T-helper 2 cell treated with Interferon-gamma antibody and Interleukin-4, amounts not matched to agents 100 ng/mL and 5 ng/mL, for 36 hours (primary cell): ENCODE measurements at places on chromosomes 6 and 20. TPM values are rescaled to one million over a fixed set of nuclear protein-coding genes. Genes with fewer than 3 reads are reported as not detected.

Gene EGFL8
- 7.0 and 8.7 TPM in 2 replicates for total RNA-seq

Gene PAK5
- not detected in 2 replicates for total RNA-seq

Gene SMOC2
- not detected in 2 replicates for total RNA-seq

Gene LINC00237
- not detected in 2 replicates for total RNA-seq

Gene RIPOR2
- 182 and 188 TPM in 2 replicates for total RNA-seq

Gene C4A
- total RNA-seq, result 3.2 and 5.2 TPM in 2 replicates

Gene ANGPT4
- total RNA-seq, result not detected in 2 replicates

Gene HDGFL1
- not detected in 2 replicates for total RNA-seq

Gene GJA10
- 0.14 TPM in 1 of 2 replicates, not detected in the other for total RNA-seq

Gene HLA-DRB1
- 69.9 and 74.8 TPM in 2 replicates for total RNA-seq

Gene CGA
- total RNA-seq, result not detected in 2 replicates

Gene IPCEF1
- total RNA-seq, result 9.5 and 10.2 TPM in 2 replicates

Gene C6orf52
- 0.43 and 0.93 TPM in 2 replicates for total RNA-seq

Gene GUCA1A
- 0.11 TPM in 1 of 2 replicates, not detected in the other for total RNA-seq

Gene PPP1R16B
- total RNA-seq, result 55.0 and 56.1 TPM in 2 replicates

Gene TFAP2B
- not detected in 2 replicates for total RNA-seq

Gene LTB
- 767 and 782 TPM in 2 replicates for total RNA-seq

Gene ERVFRD-1
- total RNA-seq, result 0.07 TPM in 1 of 2 replicates, not detected in the other

Gene ESF1
- total RNA-seq, result 15.8 and 18.1 TPM in 2 replicates

Gene CLPSL2
- total RNA-seq, result not detected in 2 replicates

Gene NOTCH4
- total RNA-seq, result 0.16 and 0.18 TPM in 2 replicates

Gene FAM83D
- total RNA-seq, result 17.3 and 17.6 TPM in 2 replicates

Gene FOXP4
- 5.0 and 5.6 TPM in 2 replicates for total RNA-seq

Gene TNXB
- 5.7 and 7.6 TPM in 2 replicates for total RNA-seq

Gene IL22RA2
- total RNA-seq, result 0.07 TPM in 1 of 2 replicates, not detected in the other

Gene PI3
- total RNA-seq, result not detected in 2 replicates

Gene FLRT3
- total RNA-seq, result not detected in 2 replicates

Gene ULBP3
- 0.98 and 1.0 TPM in 2 replicates for total RNA-seq

Gene TSPO2
- total RNA-seq, result not detected in 2 replicates

Gene NFATC2
- 62.3 and 63.6 TPM in 2 replicates for total RNA-seq

Gene NUDT3
- 17.8 and 18.7 TPM in 2 replicates for total RNA-seq

Gene SPINT4
- not detected in 2 replicates for total RNA-seq

Gene C6orf47
- 20.8 and 21.6 TPM in 2 replicates for total RNA-seq

Gene TBC1D32
- 11.0 and 12.9 TPM in 2 replicates for total RNA-seq

Gene TAF11
- total RNA-seq, result 28.1 and 31.0 TPM in 2 replicates

Gene ULBP2
- 0.16 and 0.50 TPM in 2 replicates for total RNA-seq

Gene MMP24
- total RNA-seq, result not detected in 2 replicates

Gene MCHR2
- not detected in 2 replicates for total RNA-seq

Gene RCAN2
- 0.14 TPM in 1 of 2 replicates, not detected in the other for total RNA-seq

Gene ECT2L
- not detected in 2 replicates for total RNA-seq

Gene THBD
- not detected in 2 replicates for total RNA-seq

Gene GCNT2
- total RNA-seq, result 3.3 and 3.6 TPM in 2 replicates

Gene NFYA
- total RNA-seq, result 33.7 TPM in 2 replicates

Gene SMPDL3A
- 0.30 and 0.34 TPM in 2 replicates for total RNA-seq

Gene LMBRD1
- total RNA-seq, result 23.0 and 25.1 TPM in 2 replicates

Gene LY6G6C
- total RNA-seq, result 0.25 TPM in 1 of 2 replicates, not detected in the other

Gene NQO2
- 40.5 and 42.4 TPM in 2 replicates for total RNA-seq

Gene SLC4A11
- total RNA-seq, result 1.0 and 1.1 TPM in 2 replicates

Gene OR2B6
- 0.30 TPM in 1 of 2 replicates, not detected in the other for total RNA-seq

Gene CALHM4
- not detected in 2 replicates for total RNA-seq

Gene NAA20
- 50.6 and 54.0 TPM in 2 replicates for total RNA-seq

Gene SIRPD
- 0.20 and 0.23 TPM in 2 replicates for total RNA-seq

Gene ENPP1
- total RNA-seq, result 3.5 TPM in 2 replicates
